ENCODE measurements at places on chromosomes 16 and 17. TPM values are rescaled to one million over a fixed set of nuclear protein-coding genes. Genes with fewer than 3 reads are reported as not detected.

The ELP5 gene
- total RNA-seq: 27.4 TPM

The GPR142 gene
- not detected for total RNA-seq

DNA sequence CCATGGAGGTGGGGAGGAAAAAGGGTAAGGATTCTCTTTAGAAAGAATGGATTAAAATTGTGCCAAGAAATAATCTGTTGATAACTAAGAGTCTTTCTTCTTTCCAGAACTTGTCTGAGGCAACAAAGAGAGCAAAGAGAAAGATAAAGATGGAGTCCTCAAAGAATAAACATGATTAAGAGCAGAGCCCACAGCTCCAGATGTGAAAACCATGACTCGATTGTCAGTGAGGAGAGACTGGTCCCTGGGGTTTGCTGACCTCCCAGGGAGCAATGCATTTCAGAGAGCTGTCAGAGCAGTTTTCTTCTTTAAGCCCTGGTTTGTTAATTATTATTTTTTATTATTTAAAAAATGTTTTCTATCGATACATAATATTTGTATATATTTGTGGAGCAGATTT is 74.6 kb downstream of the TMEM100 start:
- no peak for DNase-seq

DNA sequence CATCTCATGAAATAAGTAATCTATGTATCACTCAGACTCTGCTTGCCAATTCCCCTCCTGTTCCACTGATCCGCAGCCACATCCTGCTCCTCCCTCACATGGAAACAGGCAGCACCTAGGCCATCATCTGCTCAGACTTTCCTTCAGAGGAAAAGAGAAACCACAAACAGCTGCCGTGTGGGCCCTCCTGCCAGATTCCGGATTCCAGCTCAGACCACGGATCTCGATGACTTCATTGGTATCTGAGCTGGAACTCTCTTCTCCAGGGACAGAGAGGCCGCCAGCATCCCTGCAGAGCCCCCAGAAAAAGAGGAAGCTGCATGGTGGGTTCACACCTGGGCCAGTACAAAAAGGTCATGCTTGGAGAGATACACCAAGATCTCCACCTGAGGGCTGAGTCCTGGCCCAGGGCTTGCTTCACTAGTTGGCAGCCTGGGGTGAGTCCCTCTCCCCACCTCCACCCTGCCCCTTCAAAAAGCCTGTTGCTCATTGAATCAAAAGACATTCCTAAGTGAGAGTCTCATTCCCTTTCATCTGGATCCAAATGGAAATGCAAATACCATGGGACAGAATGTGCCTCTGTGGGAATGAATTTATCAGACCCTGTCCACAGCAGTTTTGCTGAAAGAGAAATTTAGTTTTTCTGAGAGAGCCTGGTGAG is 47.2 kb downstream of the HOXB1 start:
- peak; percentile 43 for DNase-seq

DNA sequence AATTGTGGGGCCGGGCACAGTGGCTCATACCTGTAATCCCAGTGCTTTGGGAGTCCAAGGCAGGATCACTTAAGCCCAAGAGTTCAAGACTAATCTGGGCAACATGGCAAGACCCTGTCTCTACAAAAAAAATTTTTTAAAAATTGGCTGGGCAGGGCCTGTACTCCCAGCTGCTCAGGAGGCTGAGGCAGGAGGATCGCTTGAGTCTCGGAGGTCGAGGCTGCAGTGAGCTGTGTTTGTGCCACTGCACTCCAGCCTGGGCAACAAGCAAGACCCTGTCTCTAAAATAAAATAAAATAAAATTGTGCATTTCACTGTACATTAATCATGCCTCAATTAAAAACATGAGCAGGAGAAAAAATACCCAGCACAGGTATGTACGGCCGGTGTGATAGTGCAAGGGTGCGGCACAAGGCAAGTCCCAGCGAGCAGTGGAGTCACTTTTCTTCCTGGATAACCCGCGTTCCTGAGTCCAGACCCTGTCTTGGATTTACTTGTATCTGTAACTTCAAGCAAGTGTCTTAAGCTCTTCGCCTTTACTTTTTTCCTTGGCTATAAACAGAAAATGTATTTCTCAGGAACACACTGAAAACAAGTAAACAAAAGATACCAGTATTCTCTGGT is 11.4 kb downstream of the ZDHHC7 start:
- no peak for DNase-seq

DNA sequence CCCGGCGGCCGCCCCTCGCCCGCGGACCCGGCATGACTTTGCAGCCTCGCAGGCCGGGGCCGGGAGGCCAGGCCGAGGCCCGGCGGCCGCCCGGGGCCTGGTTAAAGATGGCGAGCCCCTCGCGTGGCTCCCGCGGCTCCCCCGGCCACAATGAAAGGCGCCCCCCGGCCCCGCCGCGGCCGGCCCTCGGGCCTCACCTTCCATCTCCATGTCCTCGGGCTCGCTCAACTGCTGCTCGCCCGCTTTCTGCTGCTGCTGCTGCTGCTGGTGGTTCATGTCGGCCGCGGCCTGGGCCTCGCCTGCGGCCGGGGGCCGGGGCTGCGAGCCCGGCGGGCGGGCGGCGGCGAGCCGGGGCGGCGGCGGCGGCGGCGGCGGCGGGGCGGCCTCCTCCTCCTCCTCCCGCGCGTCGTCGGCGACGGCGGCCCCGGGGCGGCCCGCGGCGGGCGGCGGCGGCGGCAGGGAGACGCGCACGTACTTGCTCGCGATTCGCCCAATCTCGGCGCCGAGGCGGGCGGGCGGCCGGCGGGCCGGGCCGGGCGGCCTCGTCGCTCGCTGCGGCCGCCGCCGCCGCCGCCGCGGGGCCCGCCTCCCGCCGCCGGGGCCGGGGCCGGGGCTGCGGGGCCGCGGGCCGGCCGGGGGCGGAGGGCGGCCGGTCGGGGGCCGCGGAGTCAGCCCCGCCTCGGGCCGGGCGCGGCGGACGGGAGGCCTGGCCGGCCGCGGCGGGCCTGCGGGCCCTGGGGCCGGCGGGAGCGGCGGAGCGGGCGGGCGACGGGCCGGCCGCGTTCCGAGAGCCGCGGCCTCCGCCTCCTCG is 491 bp downstream of the USP7 start:
- DNase-seq: no peak

The RAB40B gene
- total RNA-seq: 13.1 TPM

The SLC5A2 gene
- total RNA-seq: 0.33 TPM

GRCh38 chr17:17305281-17305801 is 2.2 kb downstream of the NT5M start:
- DNase-seq: no peak

GRCh38 chr17:53032861-53033271 is 789.9 kb upstream of the KIF2B start:
- DNase-seq: peak; percentile 76

DNA sequence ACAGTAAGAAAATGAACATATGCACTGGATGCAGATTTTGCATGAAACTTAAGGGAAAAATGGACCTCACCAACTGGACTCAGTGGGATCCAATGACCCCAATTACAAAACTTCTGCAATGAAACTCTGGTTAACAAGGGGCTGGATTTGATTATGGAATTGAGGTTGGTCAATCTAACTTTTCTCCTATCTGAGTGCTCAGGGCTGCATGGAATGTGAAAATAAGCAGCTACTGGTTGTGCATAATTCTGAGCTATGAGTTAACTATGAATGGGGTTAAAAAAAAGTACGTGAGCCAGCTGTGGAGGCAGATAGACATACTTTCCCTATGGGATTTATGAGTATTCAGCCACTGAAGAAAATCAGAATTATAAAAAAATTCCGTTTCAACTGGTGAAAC is 9.2 kb downstream of the FAM20A start:
- DNase-seq: no peak

DNA sequence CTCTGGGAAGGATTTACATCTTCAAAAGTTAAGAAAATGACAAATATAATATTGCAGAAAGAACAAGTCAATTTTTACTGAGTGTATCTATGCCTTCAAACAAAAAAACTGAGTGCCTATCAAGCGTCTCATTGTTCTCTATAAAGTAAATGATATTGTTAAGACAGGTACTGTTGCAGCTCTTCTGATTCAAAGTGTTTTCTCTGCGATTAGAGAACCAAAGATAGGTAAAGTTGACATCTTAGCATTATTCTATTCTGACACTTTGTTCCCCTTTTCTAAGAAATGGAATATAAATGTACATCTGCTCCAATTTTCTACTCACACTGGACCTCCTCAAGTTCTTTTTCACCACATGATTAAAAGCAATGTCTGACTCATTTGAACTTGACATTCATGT is 1317.7 kb downstream of the CDH11 start:
- DNase-seq: no peak

The TMEM95 gene
- total RNA-seq: not detected

The CLUH gene
- total RNA-seq: 77.4 TPM

DNA sequence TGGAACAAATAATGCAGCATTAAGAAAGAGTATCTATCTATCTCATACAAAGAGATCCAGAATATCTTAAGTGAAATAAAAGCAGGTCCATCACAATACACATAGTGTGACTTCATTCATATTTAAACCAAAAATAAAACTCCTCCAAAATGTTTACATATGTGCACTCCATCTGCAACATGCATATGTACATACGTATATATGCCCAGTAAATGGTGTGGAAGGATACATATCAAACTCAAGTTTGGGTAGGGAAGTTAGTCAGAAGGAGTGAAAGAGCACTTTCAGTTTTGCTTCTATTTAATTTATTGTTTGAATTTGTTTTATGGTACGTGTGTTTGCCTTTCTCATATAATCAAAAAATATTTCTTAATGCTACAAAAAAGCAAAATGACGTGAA is 12.0 kb upstream of the ADAT1 start:
- DNase-seq: no peak

DNA sequence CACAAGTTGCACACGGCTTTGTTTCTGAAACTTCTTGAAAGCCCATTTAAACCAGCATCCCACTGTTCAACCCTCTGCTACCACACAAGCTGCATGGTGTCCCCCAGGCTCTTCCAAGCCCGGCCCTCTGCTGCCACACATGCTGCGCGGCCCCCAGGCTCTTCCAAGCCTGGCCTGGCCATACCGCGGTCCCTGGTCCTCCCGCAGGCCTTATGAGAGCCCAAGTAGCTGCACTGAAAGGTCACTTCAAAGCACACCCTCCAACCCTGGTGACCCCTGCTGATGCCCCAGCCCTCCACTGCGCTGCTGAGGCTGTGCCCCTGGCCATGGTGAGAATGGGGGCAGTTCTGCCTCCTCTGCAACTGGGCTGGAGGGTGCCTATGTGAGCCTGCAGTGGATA is 25.9 kb upstream of the PVALEF start:
- DNase-seq: no peak

DNA sequence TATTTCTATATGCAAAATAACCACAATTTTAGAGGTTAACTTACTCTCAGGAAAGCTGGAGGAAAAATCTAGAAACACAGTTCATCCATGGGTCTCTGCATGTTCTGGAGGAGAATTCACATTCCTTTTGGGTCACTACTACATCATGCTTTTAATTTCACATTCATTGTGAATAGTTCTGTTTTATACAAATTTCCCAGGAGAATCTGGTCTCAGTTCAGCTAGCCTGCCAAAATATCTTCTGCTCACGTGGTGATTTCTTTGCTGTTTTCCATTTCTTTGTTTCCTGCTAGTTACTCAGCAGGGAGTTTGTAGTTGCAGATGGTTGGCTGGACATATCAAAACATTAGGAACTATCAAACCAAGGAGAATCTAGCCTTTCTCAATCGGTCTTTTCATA is at the start of gene ABCA9:
Gene ABCA9 (minus strand): TSS at position 106 of the 400 bp plus-strand sequence. CDS start 9,801 bp downstream, outside the sequence.
- DNase-seq: no peak

- DNase-seq: no peak
These were observed 112.2 kb downstream of the PITPNC1 start for GRCh38 chr17:67489273-67489672.

- DNase-seq: no peak
These were observed 22.1 kb downstream of the MAP1LC3B start for GRCh38 chr16:87414251-87414680.

The SMPD3 gene
- 1.3 TPM for total RNA-seq

DNA sequence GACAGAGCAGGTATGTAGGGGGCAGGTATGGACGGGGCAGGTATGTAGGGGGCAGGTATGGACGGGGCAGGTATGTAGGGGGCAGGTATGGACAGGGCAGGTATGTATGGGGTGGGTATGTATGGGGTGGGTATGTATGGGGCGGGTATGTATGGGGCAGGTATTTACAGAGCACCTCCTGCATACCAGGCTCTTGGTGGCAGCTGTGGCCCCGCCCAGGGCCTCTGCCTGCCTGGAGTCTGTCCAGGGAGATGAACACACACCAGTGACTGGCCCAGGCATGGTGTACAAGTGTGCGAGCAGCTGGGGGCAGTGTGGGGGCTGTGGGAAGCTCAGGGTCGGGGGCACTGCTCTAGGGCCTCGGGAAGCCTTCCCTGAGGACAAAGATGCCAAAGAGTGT is 4.4 kb downstream of the RPL3L start:
- DNase-seq: no peak

The PITPNM3 gene
- total RNA-seq: 6.8 TPM

GRCh38 chr17:49071106-49071505 is 61.5 kb upstream of the B4GALNT2 start:
- DNase-seq: no peak

The KRTAP4-6 gene
- total RNA-seq: not detected

GRCh38 chr17:45693792-45694191 is 90.3 kb upstream of the CRHR1 start:
- no peak for DNase-seq

GRCh38 chr16:85612801-85613603 is at the start of gene GSE1:
GSE1 (plus strand) TSS chr16:85613322; CDS start chr16:85613392, 70 bp downstream.
- peak; percentile 99 for DNase-seq

GRCh38 chr16:73764321-73764720 is 532.3 kb upstream of the PSMD7 start:
- no peak for DNase-seq

GRCh38 chr17:35377068-35377467 is 3.6 kb upstream of the SLFN11 start:
- no peak for DNase-seq

The CCL2 gene
- 30.0 TPM for total RNA-seq

DNA sequence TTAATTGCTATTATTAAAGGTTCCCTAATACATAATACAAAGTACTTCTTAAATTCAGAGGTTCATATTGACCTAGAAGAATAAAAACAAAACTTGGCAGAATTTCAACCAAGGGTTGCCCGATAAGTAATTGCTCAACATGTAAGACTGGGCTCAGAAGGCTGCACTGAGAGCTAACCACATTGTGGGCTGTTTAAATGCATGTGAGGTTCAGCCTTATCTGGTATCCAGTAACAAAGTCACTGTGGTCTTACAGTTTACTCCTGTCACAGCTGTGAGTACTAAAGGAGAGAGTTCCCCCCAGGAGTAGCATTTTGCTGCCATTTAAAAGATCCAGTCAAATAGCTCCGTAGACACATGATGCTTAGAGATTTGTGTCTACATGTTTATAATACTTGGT is 1.6 kb upstream of the DHRS11 start:
- DNase-seq: no peak

Data from thyroid gland (tissue), 4 donors.